A673 (cell line): ENCODE measurements at places on chromosomes 7 and 10. TPM values are rescaled to one million over a fixed set of nuclear protein-coding genes. Genes with fewer than 3 reads are reported as not detected.

Gene GOLGA7B
- 0.63 and 0.64 TPM in 2 replicates for total RNA-seq

Gene FGL2
- total RNA-seq, result not detected in 2 replicates

Gene IDI2
- total RNA-seq, result not detected in 2 replicates

Gene KIF20B
- total RNA-seq, result 74.3 and 78.9 TPM in 2 replicates

Gene MMS19
- total RNA-seq, result 70.6 and 72.5 TPM in 2 replicates
